ENCODE measurements at places on chromosomes 3 and 15.

DNA sequence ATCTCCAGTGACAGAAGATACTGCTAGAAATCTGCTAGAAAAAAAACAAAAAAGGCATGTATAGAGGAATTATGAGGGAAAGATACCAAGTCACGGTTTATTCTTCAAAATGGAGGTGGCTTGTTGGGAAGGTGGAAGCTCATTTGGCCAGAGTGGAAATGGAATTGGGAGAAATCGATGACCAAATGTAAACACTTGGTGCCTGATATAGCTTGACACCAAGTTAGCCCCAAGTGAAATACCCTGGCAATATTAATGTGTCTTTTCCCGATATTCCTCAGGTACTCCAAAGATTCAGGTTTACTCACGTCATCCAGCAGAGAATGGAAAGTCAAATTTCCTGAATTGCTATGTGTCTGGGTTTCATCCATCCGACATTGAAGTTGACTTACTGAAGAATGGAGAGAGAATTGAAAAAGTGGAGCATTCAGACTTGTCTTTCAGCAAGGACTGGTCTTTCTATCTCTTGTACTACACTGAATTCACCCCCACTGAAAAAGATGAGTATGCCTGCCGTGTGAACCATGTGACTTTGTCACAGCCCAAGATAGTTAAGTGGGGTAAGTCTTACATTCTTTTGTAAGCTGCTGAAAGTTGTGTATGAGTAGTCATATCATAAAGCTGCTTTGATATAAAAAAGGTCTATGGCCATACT lies 4.0 kb downstream of the B2M start:
- no peak for DNase-seq

DNA sequence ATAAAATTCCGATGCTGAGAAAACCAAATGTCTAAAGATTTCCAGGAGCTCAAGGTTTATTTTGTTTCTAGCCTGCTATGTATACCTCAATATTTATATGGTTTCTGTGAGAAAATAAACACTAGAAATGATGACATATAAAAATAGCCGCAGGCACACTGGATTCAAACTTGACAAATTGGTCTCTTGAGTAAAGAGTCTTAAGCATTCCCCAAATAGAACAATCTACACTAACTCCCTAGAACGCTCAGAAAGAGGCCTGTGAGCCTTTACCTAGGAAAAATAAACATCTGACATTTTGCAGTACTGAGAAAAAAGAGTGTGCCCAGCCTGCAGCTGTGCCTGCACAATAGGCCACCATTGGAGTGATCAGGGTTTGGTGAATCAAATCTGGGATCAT lies 75.2 kb downstream of the NEK10 start:
- DNase-seq, result peak; percentile 60

DNA sequence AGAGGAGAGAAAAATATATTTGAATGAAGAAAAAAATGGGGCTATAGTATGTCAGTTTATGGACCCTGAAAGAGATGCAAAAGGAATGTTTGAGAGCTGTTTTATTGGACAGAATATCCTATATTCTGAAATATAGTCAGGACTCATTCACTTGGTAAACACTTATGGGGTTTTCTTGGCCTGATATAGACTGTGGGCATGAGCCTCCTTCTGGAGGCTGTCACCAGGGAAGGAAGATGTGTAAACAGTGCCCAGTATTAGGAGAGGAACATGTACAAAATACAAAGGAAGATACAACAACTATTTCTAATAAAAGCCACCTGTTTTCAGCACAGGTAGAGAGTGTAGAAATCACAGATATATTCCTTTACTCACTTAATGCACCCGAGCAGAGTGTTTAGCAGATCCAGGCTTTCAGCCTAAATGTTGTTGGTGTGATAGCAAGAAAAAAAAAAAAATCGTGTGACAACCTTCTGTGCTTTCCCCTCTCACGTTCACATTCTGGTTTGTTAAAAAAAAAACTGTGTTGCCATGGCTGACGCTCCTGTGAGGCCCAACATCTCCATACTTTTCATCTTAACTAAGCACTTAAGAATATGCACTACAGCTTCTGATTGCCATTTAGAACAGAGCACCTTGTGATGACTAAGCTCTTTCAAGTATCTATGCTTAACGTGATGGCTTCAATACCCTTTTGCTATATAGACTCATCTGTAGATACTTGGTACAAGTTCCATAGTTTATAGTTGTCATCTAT lies 134.1 kb downstream of the MBNL1 start:
- DNase-seq, result no peak

GRCh38 chr15:34266751-34267150 lies 41.9 kb downstream of the EMC4 start:
- no peak for DNase-seq

- peak; percentile 55 for DNase-seq
Observed at GRCh38 chr3:186425788-186426730, 64.0 kb upstream of the DGKG start.

- peak; percentile 29 for DNase-seq
Observed at GRCh38 chr3:47890828-47891612, 88.1 kb downstream of the DHX30 start.

DNA sequence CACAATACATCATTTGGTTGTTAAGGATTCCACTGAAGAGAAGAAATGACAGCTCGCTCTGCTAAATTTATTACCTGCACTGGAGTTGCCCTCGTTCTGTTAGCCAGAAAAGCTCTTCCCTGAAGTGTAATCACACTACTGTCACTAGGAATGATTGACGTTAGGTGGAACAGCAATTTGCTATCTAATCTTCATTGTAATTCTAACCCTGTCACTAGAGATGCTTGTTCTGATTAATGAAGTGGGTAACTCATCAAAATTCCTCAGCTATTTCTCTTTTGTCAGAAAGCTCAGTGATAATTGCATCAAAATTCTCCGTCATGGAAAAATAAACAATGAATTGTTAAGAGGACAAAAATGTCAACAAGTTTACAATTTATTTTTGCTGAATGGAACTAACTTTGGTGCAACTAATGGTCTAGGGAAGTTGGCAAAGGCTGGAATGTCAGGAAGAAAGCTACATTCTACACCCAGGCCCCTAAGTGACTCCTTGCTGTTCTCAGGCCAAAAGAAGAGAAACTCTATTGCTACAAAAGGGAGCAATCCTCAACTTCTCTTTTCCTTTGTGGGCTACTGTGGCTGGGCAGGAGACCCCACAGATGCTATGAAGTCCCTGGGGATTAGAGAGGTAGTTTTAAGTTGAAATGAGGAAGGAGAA lies 34.1 kb downstream of the CCDC191 start:
- peak; percentile 29 for DNase-seq

GRCh38 chr3:1026395-1026794 lies 66.4 kb upstream of the CNTN6 start:
- DNase-seq, result no peak

- no peak for DNase-seq
Observed at GRCh38 chr3:161585922-161586321, 89.3 kb downstream of the OTOL1 start.

- DNase-seq, result no peak
Observed at GRCh38 chr3:171343693-171344092, 116.5 kb downstream of the TNIK start.

- no peak for DNase-seq
Observed at GRCh38 chr3:69389520-69390248, 3.8 kb upstream of the FRMD4B start.

GRCh38 chr15:60634815-60635214 lies 155.9 kb upstream of the ICE2 start:
- no peak for DNase-seq

DNA sequence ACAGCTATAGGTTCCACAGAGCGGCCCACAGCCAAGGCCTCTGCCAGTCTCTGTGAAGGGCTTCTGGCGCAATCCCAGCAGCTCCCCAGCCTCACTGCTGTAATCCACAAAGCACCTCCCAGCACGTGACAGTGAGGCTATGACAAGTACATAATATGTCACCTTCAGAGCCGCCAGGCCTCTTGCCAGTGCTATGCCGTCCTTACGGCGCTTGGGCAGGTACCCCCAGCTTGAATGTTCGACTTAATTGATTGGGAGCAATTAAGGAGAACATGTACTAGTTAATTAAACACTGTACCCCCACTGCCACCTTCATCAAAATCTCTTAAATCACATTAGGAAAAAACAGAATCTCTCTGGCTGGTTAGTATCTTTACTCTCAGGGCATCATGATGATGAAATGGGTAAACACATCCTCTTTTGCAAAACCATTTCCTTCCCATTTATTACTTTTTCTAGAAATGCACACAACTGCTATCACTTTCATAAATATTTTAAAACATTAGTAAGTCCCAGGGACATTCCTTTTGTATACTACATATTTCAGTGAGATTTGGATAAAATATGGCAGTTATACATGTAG lies 169.9 kb downstream of the XXYLT1 start:
- DNase-seq, result peak; percentile 77

GRCh38 chr3:13072239-13072599 lies 1.0 kb downstream of the IQSEC1 start:
- no peak for DNase-seq

DNA sequence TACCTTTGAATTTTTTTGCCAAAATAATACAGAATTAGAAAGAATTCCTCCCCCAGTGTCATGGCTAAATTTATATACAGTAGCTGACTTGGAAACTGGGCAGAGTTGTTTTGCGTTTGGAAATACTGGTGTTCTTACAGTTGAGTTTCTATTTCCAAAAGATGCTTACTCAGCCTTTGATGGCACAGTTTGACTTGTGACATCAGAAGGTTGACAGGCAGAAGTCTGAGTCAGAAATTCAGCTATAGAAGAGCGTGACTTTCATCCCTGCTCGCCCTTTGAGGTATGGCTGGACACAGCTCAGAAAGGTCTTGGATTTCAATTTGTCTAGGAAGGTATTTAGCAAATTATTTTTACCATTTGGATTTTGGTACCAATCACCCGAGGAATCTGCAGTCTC lies 175.8 kb downstream of the VGLL4 start:
- no peak for DNase-seq

DNA sequence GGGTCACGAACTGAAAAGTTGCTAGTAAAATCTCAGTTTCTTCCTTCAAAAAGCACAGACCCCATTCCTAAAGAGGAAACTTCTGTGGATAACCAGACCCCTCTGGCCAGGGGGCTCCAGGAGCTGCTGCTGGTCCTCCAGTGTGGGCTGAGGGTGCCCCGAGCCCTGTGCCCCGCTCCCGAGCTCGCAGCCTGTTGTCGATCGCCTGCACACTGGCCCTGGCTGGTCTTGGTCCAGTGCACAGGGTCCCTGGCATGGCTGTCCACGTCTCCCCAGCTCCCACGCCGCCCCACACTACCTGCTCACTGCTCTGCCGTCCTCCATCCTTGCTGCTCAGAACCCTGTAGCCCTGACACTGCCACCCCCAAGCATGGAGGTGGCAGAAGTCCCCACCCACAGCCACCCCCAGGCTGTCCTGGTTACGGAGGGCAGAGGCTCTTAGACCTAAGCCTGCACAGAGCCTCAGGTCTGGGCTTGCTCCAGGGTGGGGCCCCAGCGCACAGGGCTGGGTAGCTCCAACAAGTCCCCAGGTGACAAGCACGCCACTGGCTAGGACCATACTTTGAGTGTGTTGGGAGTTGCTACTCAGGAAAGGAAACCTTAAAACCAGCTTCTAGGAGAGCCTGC lies 87.0 kb downstream of the PLXNA1 start:
- DNase-seq, result no peak

- no peak for DNase-seq
Observed at GRCh38 chr15:84782346-84782745, 34.0 kb downstream of the ZNF592 start.

DNA sequence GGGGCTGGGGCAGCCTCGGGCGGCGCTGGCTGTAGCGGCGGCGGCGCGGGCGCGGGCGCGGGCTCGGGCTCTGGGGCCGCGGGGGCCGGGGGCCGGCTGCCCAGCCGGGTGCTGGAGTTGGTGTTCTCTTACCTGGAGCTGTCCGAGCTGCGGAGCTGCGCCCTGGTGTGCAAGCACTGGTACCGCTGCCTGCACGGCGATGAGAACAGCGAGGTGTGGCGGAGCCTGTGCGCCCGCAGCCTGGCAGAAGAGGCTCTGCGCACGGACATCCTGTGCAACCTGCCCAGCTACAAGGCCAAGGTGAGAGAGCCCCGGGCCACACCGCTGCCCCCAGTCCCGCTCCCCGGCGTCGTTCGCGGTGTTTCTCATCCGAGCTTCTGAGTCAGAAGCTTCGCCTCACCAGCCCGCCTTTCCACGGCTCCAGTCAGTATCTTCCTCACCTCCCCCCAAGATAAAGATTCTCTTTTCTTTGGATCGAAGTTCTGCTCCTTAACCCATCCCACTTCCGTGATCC lies 600 bp downstream of the FBXO45 start:
- DNase-seq, result peak; percentile 30

Data from fibroblast of villous mesenchyme (primary cell).